ENCODE measurements at places on chromosomes 3 and 15.

DNA sequence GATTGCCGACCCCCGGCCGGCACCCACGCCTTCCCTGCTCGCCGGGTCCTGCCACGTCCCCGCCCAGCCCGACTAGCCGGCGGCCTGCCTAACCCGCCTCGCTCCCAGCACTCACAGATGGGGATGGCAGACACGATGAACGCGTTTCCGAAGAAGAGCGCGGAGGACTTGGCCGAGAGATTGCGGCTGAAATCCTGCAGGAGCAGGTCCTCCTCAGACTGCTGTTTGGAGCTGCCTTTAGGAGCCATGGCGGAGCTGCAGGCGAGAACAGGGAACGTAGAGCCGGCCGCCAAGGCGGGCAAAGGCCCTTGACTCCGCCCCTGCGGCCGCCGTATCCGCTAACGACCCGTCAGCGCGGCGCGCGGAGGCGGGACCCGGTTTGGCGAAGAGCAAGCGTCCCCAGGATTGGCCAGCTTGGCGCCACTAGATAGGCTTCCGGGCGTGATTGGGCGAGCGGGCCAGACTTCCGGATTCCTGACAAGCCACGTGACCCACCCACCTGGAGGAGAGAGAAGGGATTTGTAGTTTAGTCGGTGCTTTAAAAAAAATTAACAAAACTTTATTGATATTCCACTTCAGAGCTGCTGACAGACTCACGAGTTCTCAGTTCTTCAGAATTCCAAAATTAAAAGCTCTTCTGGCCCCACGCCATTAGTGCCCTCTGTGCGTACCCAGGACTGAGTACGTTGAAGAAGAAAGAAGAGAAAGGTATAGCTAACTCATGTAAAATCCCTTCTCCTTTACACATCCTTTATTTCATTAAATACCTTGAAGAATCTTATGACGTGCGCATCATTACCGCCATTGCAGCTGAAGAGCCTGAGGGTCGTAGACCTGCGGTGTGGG, at the start of gene SSR3:
Gene SSR3 (minus strand): TSS at position 276 of the 846 bp plus-strand sequence. CDS start 28 bp downstream, at position 248.
- DNase-seq: peak; percentile 100

DNA sequence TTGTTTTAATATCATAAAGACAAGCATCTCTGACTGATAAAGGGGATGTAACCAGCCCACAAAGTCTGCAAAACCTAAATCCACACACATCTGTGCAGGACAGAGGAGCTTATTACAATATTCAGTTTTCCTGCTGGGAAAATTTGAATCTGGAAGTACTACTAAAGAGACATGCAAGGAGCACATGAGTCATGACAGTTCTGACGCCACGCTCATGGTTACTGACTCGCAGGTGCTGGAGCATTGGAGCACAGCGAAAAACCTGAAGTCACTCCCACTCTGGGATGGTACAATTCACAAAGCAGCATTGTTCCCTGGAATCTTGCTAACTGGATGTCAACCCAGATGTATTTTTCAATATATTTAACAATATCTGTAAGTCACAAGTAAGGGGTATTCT, 7.6 kb upstream of the ISL2 start:
- DNase-seq: no peak

GRCh38 chr3:42996021-42996420, 16.9 kb downstream of the GASK1A start:
- DNase-seq: no peak

DNA sequence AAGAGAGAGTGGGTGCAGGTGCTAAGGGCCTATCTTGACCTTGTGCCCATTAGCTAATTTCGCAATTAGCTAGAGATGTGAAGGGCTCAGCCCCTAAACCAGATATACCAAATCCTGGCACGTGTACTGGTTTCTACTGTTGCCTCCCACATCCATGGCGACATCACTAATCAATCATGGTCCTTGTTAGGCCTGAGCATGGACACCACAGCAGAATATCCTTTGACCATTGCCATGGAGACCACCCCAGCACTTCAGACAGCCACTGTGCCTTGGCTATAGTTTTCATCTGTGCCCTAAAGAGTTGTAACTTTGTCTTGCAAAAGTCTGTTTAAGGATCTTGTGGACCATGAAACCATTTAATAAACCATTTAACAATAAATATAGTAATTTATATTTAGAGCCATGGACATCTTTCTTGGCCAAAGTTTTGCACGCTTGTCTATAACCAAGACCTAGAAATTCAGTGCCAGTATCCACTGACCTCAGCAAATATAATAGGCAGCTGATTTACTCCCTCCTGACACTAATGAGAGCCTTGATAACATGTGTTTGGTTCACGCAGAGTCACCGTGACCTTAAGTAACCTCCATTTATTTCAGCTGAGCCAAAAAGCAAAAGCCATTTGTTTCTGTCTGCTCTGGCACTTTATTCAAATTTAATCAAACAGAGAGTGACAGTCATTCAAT, 43.4 kb downstream of the COLQ start:
- no peak for DNase-seq

GRCh38 chr3:29565236-29565635, 284.4 kb downstream of the RBMS3 start:
- DNase-seq: no peak

GRCh38 chr15:101724675-101725005, 367 bp upstream of the TARS3 start:
- no peak for DNase-seq

DNA sequence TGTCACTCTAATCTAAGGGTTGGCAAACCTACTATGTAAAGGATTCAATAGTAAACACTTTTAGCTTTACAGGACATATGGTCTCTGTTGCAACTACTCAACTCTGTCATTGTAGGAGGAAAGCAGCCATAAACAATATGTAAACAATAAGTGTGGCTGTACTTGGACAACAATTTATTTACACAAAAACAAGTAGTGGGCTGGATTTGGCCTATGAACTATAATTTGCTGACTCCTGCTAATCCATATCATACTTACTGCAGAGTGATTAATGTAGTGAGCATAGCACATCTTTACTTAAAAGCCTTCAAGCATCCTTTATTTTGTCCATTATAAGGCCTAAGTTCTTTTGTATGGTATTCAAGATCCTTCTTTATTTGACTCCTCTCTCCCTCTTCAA, 441.9 kb downstream of the ZIC1 start:
- no peak for DNase-seq

DNA sequence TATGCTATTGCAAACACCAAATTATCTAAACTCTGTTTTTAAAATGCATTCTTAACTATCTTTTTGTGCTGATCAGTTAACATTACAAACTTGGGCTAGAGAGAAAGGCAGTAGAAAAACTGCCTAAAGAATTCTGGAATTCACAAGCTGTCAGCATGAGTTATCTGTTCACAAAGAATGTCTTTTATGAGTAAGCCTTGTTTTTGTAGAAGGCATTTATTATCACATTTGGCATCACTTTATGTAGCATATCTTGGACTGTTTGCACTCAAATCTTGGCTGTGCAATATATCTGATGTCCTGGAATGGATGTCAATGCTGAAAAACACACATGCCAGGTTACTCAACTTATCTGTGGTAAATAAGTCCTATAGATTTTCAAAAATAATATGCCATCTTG, 15.5 kb upstream of the BCHE start:
- no peak for DNase-seq

DNA sequence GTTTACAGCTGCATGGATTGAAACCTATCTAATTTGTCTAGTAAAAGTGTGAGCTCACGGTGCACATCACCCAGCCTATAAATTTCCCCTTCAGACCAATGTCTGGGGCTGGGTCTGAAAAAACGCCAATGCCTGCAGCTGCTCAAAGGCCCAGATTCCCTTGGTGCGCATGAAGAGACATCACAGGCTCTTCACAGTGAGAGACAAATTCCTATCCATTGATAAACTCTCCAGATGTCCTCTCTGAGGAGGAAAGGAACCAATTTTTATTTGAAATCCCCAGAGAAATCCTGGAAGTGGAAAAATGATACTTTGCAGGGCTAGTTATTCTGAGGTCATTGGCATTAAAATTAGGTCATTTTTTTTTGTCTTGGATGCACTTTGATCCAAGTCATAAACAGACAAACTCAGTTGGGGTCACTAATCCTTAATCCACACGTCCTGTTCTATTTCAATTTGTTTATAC, 360.5 kb downstream of the EPHA3 start:
- no peak for DNase-seq

DNA sequence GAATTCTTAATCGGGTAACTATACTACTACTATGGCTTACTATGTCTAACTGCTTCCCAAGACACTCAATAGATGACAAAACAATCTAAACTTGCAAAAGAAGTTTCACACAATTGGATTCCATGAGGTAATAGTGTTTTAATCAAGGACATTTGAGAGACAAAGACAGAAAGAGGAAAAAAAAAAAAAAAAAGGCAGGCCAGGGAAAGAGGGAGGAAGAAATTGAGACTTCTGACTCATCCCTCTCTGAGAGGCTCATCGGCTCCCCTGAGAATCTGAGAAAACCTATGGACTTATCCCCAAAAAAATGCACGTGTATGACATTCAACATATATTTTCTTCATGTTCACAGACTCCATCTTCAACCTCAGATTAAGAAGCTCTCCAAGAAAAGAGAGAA, 61.0 kb downstream of the SCAPER start:
- no peak for DNase-seq

DNA sequence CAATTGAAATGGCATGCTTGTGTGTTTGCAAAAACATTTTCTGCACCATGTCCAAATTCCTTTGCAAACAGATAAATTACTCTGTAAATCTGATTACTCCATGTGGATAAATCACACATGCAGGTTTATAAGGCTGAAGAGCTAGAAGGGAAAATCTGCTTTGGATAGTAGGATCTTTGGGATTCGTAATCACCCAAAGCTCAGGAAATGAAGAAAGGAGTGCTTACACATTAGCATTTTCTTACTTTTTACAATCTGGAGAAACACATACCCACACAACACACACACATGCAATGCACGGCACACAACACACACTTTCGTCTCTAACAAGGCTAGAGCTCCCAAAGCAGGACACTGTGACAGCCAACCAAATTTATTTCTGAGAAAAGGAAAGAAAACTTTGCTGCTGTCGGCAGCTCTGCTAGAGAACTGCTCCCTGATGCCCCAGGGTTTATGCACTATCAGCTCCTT, 2.1 kb downstream of the LSAMP start:
- no peak for DNase-seq

- peak; percentile 72 for DNase-seq
Measured at GRCh38 chr3:50581459-50581842, 12.1 kb downstream of the HEMK1 start.

All from psoas muscle (tissue), 8 donors.